ENCODE measurements at places on chromosomes 12 and 14. TPM values are rescaled to one million over a fixed set of nuclear protein-coding genes. Genes with fewer than 3 reads are reported as not detected.

PLBD1 gene
- 16.9 TPM for total RNA-seq

AQP6 gene
- total RNA-seq, result 0.10 TPM

SLC5A8 gene
- total RNA-seq, result 0.41 TPM

POTEG gene
- total RNA-seq, result not detected

- no peak for DNase-seq
Measured at GRCh38 chr14:103501041-103501870, 21.4 kb downstream of the CKB start.

DNA sequence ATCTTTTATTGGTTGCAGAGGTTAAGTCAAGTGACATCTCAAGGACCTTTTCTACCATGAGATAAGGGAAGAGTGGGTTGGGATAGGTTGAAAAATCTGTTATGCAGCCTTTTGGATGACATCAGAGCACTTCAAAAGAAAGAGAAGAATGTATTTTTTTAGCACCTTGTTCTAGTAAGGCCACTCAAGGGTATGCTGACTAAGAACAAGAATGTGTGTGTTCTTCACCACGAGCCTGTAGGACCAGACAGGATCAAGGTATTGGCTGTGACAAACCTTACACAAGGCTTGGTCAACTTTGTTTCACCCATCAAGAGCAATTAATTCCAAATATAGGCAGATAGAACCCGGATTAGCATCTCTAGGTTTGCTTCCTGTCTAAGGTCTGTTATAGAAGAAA lies 142.5 kb downstream of the SAMD4A start:
- DNase-seq, result no peak

DNA sequence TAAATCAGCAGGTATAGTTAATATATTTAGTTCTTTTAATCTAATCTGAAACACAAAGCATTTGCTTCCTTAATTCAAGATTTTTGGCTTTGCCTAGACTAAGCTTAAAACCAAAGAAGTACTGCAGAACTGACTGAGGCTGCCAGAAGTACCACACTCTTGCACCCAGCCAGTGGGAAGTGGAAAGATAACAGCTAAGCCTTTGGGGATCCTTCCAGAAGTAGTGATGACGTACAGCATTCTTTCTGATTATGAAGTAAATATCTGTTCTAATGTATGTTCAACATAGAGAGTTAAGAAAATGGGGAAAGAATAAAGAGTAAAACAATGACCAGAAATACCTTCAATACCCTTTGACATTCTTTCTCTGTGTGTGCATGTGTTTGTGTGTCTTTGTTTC lies 19.3 kb downstream of the NTF3 start:
- DNase-seq, result no peak

DNA sequence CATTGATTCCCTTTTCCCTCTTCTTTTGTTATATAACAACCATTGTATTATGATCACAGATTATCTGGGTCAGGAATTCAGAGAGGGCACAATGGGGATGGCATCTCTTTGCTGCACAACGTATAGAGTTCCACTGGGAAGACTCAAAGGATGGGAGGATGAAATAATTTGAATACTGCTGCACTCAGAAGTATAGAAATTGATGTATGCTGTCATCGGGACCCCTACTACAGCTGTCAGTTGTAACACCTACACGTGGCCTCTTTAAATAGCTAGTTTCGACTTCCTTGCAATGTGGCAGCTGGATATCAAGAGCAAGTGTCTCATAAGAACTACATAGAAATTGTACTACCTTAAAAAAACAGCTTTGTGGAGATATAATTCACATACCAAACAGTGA lies 408.1 kb downstream of the PDZRN4 start:
- no peak for DNase-seq

- DNase-seq, result no peak
Measured at GRCh38 chr14:76307786-76308780, 67.9 kb upstream of the ESRRB start.

DNA sequence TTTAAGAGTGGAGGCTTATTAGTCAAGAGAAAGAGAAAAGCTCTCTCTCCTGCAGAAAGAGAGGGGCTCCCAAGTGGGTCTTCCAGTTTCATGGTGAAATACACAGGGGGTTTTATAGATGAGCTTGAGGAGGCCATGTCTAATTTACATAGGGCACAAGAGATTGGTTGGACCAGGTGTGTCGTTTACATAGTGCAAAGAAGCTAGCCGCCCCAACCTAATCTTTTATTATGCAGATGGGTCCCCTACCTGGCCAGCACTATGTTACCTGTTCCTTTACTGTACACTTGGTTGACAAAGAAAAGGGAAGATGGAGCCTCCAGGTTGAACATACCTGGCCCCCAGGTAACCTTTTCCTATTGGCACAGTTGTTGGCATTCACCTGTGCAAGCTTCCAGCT lies 195.0 kb downstream of the PIK3C2G start:
- DNase-seq, result no peak

DNA sequence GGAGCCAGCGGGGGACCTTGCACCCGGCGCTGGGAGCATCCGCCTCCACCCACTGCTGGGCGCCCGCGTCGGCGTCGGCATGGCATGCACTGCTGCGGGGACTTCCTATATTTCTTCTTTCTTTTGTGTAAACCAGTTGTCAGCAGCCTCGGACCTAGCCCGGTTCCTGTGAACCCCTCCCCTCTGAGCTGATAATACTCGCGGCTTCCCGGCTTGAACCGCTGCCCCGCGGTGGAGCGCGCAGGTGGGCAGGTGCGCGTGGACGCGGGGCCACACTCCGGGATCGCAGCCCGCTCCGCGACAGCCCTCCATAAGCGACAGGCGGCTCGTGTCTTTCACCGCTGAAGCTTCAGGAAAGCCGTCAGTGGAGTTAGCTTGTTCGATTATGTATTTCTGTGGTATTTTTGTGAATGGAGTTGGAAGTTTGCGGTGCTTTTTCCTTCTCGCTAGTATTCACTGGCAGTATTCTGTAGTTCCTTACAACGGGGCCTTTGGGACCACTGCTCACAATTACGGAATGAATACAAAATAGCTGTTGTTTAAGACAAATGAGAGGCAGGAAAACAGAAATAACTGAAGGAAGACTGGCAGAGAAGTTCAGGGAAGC lies 870 bp downstream of the BMAL2 start:
- DNase-seq, result peak; percentile 17
